Epithelial cell of proximal tubule (primary cell): ENCODE measurements at places on chromosomes 12 and 14. TPM values are rescaled to one million over a fixed set of nuclear protein-coding genes. Genes with fewer than 3 reads are reported as not detected.

GRCh38 chr12:26134540-26134939 is 9.7 kb upstream of the BHLHE41 start:
- DNase-seq, result no peak

DNA sequence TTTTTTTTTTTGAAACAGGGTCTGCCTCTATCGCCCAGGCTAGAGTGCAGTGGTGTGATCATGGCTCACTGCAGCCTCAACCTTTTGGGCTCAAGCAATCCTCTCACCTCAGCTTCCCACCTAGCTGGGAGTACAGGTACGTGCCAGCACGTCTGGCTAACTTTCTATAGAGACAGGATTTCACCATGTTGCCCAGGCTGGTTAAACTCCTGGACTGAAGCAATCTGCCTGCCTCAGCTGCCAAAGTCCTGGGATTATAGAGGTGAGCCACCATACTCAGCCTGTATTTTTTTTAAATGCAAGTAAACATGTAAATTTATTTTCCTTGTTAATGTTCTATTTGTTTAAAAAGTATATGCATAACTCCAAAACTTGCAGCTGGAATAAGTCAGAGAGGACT is 80.4 kb downstream of the EEA1 start:
- DNase-seq, result no peak

- DNase-seq, result no peak
Observed at GRCh38 chr14:38605193-38606114, 349.6 kb upstream of the CLEC14A start.

DNA sequence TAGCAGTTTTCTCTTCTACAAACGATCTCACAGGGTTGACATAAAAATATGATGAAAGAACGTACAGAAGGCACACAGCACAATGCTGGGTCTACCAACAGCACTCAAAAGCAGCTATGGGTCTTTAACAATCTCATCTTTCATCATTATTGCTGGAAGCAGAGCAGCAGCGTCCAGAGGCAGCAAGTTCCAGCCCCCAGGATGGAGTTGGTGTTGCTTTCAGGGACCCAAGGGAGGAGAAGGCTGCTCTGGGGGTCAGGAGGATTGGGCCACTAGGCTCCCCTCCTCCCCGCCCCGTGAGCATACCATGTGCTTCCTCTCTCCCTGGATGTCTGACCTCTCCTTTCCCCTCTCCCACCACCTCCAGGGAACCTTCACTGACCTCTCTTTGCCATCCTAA is 13.3 kb downstream of the KCTD10 start:
- no peak for DNase-seq

DNA sequence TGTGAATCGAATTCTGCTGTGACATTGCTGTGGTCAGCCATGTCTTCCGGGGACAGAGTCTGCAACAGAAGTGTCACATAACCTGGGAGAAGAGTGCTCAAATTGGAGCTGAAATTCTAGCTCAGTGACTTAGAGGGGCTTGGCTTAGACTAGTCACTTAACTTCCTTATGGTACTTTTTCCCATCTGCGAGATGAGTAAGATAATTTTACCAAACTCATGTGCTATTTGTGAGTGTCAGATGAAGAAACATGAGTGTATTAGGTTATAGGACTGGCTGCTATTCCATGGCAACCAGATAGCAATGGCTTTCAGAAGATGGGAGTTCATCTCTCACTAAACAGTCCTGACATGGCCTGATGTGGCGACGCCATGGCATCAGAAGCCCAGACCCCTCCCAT is 104.1 kb downstream of the CHST11 start:
- no peak for DNase-seq

DNA sequence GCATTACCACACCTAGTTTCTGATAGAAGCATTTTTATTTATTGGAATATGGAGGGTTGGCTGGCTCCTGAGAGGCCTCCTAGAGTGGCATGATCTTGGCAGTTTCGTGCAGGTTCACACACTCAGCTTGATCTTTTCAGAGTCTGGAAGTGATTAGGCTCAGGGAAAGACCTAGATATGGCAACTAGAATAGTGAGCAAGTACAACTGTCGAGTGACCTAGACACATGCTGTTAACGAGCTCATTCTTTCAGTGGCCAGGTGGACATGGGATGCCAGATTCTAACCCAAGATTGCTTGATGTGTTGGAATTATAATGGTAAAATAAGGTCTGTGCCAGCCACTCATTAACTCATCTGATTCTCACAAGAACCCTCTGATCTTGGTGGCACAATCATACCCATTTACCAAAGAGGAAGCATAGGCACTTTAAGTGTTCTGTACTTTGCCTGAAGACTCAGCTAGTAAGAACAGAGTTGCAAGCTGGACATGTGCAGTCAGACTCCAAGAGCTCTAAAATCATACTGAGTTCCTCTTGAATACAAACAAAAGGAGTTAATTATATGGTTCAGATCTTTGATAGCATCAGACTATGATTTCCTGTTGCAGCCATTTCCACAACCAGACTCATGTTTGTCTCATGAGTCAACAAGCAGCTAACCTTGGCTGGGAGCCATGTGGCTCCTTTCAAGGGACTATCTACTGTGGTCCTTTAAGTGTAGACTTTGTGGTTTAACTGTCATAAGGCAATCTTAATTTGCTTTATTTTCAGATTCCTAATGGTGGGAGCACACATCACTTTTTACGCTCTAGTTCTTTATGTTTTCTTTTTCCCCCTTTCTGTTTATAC is 144.2 kb downstream of the PLEKHA5 start:
- peak; percentile 83 for DNase-seq

DNA sequence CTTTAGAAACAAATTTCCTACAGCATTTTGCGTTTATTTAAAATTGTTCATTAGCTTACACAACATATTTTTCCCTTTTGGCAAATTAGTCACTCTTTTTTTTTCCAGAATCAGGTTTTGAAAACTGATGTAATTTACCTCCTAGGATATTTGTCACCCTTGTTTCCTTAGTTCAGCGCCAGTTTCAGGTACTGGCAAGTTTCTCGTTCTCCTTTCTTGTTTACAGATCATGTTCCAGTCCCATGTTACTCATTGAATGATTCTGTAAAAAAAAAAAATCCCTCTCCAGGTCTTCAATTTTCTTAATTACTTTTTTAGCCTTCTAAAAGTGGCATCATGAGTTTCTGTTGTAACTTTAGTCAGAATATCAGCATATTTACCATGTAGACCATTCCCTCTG is 2.7 kb downstream of the PPP4R4 start:
- DNase-seq, result no peak

- DNase-seq, result no peak
Observed at GRCh38 chr12:40194846-40195245, 30.0 kb upstream of the LRRK2 start.

- peak; percentile 40 for DNase-seq
Observed at GRCh38 chr12:68932128-68932960, 627 bp downstream of the CPM start.

DNA sequence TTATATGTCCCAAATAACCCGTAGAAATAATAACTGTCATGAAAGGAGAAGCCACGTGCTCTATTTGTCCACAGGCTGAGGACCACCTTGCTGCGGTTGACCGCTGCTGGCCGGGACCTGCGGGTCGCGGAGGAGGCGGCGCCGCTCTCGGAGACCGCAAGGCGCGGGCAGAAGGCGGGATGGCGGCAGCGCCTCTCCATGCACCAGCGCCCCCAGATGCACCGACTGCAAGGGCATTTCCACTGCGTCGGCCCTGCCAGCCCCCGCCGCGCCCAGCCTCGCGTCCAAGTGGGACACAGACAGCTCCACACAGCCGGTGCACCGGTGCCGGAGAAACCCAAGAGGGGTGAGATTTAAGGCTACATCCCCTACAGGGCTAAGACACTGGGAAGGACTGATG is 21.0 kb downstream of the RPGRIP1 start:
- DNase-seq, result no peak

DNA sequence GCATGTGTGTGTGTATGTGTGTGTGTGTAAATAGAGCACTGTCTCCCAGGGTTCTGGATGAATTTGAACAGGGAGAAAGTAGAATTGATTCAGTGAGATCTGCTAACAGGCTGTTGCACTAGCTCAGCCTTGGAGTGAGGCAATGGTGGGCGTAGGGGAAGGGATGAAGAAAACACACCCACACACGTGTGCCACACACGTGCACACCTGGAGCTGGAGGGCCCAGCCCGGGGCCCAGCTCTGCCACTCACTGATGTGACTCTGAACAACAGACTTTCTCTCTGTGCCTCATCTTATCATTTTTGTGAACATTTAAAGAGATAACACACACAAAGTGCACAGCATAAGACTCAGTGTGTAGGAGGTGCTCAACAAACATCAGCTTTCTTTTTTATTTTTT is 4.2 kb downstream of the ACACB start:
- no peak for DNase-seq

- DNase-seq, result peak; percentile 60
Observed at GRCh38 chr12:28190321-28191050, at the start of gene CCDC91. Gene CCDC91 (plus strand): TSS chr12:28190456. CDS start chr12:28257216, 66,760 bp downstream.

DNA sequence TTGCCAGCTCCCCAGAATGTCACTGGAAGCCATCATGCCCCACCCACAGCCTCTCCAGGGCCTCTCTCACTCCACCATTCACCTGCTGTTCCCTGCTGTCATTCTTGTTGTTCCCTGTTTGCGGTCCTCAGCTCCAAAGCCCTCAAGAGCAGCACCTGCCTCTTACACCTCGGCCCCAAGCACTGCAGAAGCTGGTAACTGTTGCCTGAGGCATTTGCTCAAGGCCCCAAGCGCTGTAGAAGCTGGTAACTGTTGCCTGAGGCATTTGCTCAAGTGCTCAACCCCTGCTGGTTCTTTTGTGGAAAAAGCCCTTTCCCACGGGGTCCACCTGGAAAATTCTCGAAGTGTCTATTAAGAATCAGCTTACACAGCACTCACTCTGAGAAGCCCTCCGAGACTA is 78.0 kb downstream of the ARL6IP4 start:
- DNase-seq, result no peak

DNA sequence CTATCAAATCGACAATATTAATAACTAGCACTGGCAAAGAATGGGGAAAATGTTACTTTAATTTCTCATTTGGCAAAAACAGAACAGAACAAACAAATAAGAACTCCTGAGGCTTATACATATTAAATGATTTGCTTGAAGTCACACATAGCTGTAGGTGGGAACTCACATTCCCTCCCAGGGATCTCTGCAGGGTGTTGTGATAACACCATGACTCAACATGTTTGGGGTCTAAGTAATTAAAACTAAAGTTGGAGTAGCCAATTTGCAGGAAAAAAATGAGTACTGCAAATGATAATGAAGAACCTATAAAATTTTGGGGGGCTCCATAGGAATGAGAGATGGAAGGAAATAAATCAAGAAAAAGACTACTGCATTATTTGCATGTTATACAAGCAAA is 27.5 kb downstream of the UNC79 start:
- DNase-seq, result no peak

- no peak for DNase-seq
Observed at GRCh38 chr14:101849640-101850039, 88.1 kb downstream of the PPP2R5C start.

- DNase-seq, result no peak
Observed at GRCh38 chr12:1885082-1885596, 33.3 kb downstream of the CACNA2D4 start.

GRCh38 chr14:90514015-90514398 is 117.2 kb downstream of the CALM1 start:
- DNase-seq, result no peak

- DNase-seq, result no peak
Observed at GRCh38 chr12:120079411-120080400, 36.8 kb downstream of the RAB35 start.

DNA sequence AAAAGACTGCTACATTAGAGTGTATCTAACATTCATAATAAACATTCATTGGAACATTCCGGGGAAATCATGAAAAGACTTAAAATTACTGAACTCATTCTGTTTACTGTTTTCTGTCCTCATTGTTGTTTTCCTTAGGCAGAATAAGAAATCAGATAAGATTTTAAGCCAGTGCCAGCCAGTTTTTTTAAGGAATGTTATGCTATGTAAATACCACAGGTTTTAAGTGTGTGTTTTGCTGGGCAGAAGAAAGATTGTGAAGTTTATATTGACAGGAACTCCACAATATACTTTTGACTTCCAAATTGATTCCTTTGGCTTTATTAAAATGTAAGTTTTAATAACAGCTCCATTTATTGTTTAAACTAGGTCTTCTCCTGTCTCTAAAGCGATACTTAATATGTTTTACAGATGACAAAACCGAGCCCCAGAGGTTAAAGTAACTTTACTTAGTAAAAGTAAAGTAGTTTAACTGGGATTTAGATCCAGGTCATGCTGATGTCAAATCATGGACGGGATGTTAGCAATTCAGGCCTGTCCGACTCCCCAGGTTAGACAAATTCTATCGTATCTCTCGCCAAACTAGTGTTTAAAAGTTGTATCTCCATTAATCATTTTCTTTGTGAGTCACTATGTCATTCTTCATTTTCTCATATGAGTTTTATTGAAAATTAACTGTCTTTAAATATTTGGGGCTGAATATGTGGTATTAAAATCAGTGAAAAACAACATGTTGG is 1.7 kb downstream of the LARP4 start:
- no peak for DNase-seq

GRCh38 chr12:25723921-25724491 is 170.9 kb upstream of the LMNTD1 start:
- peak; percentile 82 for DNase-seq

DNA sequence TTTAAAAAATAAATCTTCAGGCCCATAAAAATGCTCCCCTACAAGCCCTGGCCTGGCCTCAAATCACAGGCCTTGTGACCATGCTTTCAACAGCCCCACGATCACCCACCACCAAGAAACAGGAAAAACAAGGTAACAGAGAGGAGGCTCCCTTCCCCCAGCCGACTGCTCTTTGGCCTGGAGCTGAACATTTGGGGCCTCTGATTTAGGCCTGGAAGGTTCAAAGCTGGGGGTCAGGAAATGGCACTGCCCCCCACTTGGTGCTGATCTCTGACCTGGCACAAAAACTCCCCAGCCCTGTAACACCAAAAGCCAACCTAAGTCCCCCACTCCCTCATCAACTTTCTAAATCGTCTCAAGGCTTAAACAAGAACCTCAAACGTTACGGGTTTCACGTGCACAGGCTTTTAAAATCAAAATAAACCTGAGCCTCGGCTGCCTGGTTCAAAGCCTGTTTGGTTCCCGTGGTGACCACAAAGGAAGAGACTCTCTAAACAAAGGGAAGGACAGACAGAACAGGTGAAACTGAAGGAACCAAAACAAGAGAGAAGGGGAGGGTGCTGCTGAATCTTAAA is 9.0 kb downstream of the ACTN1 start:
- DNase-seq, result no peak

- no peak for DNase-seq
Observed at GRCh38 chr14:84622357-84622756, 907.6 kb upstream of the FLRT2 start.

- DNase-seq, result no peak
Observed at GRCh38 chr12:5232826-5233500, 189.3 kb downstream of the KCNA5 start.

RASAL1 gene
- 2.0 and 2.1 TPM in 2 replicates for total RNA-seq

LIN7A gene
- total RNA-seq, result 2.2 and 2.3 TPM in 2 replicates

CD63 gene
- total RNA-seq, result 758 and 1,095 TPM in 2 replicates

TSPAN11 gene
- 0.29 and 1.3 TPM in 2 replicates for total RNA-seq

HOXC5 gene
- 0.80 and 1.2 TPM in 2 replicates for total RNA-seq

ABCC9 gene
- under 0.01 and 0.23 TPM in 2 replicates for total RNA-seq

METTL1 gene
- total RNA-seq, result 27.3 and 43.2 TPM in 2 replicates

DENND5B gene
- 8.6 and 13.9 TPM in 2 replicates for total RNA-seq

KIF5A gene
- total RNA-seq, result 0.46 and 0.51 TPM in 2 replicates

KITLG gene
- total RNA-seq, result 43.9 and 48.8 TPM in 2 replicates

CACNA2D4 gene
- total RNA-seq, result 0.14 and 1.6 TPM in 2 replicates

AGAP2 gene
- total RNA-seq, result under 0.01 TPM in 1 of 2 replicates, not detected in the other

RHEBL1 gene
- total RNA-seq, result 1.6 and 2.3 TPM in 2 replicates

PPM1H gene
- 3.9 and 4.2 TPM in 2 replicates for total RNA-seq
